ENCODE measurements at places on chromosomes 11 and 22.

GRCh38 chr22:23105304-23105703 is 35.0 kb downstream of the GNAZ start:
- no peak for DNase-seq

DNA sequence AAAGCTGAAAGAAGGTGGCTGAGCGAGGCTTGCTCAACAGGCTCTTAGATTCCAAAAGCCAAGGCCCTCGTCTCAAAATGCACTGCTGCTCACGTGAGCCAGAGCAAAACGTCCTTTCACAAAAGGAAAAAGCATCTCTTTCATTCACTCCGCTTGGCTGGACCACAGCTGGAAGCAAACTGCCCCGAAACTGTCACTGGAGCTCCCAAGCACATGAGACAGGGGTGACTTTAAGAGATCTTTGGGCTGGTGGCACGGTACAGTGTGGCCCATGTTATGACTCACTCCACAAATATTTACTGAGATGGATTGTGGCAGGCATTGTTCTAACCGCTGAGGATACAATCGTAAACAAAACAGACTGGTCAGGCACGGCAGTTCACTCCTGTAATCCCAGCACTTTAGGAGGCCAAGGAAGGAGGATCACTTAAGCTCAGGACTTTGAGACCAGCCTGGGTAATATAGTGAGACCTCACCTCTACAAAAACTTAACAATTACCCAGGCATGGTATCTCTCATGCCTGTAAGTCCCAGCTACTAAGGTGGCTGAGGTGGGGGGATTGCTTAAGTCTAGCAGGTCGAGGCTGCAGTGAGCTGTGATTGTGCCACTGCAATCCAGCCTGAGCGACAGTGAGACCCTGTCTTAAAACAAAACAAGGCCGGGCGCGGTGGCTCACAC is 3.6 kb downstream of the PLA2G6 start:
- DNase-seq, result no peak

- DNase-seq, result no peak
These were observed 38.5 kb upstream of the SLC35C1 start for GRCh38 chr11:45766469-45766868.

DNA sequence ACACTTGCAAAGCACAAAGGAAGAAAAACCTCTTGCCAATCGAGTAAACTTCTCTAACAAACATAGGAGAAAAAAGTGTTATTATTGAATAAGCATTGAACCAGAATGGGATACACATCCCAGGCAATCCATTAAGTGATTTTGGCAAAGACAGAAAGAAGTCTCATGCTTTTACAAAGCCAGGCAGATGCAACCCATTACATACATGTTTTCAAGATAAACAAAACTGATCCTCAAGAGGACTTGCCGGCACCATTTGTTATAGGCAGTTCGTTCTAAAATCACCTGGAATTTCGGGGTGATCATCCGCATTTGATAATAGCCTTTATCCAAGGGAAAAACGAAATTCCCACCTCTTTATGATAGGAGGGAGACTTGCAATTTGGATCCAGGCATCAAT is 97.5 kb upstream of the RAG2 start:
- DNase-seq, result no peak

GRCh38 chr22:44623771-44624510 is 78.1 kb upstream of the PRR5 start:
- no peak for DNase-seq

DNA sequence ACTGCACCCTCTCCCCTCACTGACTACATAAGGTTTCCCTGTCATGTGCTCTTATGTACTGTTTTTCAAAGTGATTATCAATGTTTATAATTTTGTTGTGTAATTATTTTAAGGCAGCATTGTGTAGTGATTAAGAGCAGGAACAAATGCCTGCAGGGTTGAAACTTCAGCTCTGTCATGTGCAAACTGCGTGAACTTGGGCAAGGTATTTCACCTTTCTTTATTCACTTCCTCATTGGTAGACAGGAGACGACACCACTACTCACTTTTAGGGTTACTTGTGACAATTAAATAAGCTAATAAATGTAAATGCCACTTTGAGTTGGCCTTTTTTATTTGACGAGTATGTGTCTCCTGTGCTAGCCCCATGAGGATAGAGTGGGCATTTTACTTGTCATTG is 86.5 kb upstream of the E2F8 start:
- no peak for DNase-seq

DNA sequence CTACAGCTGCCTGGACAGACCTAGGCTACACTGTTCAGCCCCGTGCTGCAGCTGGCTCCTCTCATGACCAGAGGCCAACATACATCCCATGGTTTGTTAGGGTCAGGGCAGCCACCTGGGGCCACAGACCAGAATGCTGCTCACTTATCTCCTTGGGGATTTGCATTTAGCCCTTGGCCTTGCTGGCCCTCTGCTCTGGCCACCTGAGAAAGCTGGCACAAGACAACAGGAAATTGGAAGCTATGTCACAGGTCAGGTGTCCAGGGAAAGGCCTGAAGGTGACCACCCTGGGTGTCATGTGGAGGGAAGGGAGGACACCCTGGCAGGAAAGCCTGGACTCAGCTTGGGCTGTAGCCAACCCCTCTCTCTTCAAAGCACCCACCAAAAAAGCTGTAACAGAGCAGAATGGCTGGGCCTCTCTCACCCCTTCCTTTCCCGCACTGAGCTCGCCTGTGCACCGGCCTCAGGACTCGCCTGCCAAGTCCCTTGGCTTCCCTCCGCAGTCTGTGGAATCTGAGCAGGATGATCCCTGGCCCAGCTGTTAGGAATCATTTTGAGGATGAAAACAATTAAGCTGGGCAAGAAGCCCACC is 86.3 kb downstream of the SNX19 start:
- DNase-seq, result no peak

GRCh38 chr11:13876423-13876822 is 86.1 kb upstream of the SPON1 start:
- DNase-seq, result no peak

- no peak for DNase-seq
These were observed 1074.5 kb downstream of the LRRC4C start for GRCh38 chr11:40384991-40385390.

- DNase-seq, result no peak
These were observed 714.7 kb upstream of the TENM4 start for GRCh38 chr11:80155412-80156017.

GRCh38 chr11:10125522-10126133 is 168.4 kb downstream of the SBF2 start:
- no peak for DNase-seq

GRCh38 chr11:15629690-15630321 is 515.1 kb downstream of the INSC start:
- DNase-seq, result no peak

- DNase-seq, result no peak
These were observed 11.9 kb downstream of the BAIAP2L2 start for GRCh38 chr22:38098410-38099249.

Measured in stimulated activated naive B cell treated with anti-CD40 and anti-IgM and Interleukin-4, amounts not matched to agents 10 μg/mL and 1 μg/mL and 100 μg/mL, for 72 hours (primary cell).